NCI-H146 (cell line): ENCODE measurements at places on chromosomes 7 and 10.
A peak's percentile ranks its signal among the peaks of the same experiment; 100 is the strongest.

- no peak for DNase-seq
Observed at GRCh38 chr10:37488792-37489657, 363.6 kb downstream of the ANKRD30A start.

DNA sequence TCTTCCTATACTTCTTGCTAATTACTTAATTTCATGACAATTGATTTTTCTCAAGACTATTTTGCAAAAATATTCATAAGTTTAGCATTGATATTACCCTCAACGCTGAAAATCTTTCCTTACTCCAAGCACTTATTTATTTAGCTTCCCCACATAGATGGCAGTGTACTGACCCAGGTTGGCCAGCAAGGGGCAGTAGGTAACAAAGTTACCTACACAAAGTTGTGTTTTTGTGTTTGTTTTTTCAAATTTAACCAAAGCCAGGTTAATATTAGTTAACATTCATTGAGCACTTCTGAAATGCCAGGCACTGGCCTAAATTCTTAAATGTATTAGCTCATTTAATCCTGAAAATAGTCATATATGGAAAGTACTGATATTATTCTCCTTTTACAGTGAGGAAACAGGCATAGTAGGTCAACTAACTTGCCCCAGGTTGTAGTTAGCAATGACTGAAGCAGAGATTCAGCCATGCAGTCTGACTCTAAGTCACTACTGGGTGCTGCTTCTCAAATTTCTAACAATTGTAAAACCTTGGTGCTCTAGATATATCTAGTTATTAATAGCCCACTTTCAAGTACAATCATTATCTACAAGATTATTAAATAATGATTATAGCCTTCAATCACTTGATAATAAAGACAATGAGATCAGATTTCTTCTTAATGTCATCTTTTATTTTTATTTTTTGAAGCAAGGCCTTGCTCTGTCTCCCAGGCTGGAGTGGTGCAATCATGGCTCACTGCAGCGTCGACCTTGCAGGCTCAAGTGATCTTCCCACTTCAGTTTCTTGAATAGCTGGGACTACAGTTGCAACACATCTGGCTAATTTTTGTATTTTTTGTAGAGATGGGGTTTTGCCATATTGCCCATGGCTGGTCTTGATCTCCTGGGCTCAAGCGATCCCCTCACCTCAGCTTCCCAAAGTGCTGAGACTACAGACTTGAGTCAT, 5.8 kb upstream of the GGCT start:
- peak; percentile 23 for DNase-seq

DNA sequence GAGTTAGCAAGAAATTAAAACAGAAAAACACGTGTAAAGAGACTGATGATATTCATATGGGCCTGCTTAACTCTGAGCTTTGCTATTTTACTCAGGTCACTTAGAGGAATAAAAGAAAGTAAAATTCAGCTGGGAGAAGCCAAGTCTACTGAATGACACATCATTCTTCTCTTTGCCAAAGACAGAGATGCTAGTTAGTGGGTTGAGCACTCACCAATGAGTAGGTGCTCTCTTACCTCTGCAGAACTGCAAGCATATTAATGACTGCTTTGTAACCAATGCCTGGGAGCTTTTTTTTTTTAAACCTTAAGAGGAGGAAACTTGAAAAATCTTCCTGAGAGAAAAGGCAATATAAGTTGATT, 44.8 kb upstream of the BAMBI start:
- DNase-seq, result no peak

DNA sequence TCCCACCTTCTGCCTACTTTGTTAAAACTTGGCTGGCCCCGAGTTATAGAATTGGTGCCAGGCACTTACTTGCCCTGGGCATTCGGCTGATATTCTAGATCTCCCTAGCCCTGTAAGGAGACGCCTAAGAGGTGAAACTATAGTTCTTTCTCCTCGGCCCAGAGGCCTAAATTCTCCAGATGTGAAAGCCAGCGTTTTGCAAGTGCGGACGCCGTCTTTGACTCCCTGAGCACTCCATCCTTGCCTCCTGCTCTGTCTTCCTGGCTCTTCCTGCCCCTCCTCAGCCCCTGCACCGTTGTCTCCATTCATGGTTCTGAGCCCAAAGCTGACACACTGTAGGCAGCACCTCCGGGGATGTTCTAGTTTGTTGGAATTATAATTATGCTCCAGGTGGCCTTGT, 11.2 kb downstream of the SMKR1 start:
- no peak for DNase-seq

DNA sequence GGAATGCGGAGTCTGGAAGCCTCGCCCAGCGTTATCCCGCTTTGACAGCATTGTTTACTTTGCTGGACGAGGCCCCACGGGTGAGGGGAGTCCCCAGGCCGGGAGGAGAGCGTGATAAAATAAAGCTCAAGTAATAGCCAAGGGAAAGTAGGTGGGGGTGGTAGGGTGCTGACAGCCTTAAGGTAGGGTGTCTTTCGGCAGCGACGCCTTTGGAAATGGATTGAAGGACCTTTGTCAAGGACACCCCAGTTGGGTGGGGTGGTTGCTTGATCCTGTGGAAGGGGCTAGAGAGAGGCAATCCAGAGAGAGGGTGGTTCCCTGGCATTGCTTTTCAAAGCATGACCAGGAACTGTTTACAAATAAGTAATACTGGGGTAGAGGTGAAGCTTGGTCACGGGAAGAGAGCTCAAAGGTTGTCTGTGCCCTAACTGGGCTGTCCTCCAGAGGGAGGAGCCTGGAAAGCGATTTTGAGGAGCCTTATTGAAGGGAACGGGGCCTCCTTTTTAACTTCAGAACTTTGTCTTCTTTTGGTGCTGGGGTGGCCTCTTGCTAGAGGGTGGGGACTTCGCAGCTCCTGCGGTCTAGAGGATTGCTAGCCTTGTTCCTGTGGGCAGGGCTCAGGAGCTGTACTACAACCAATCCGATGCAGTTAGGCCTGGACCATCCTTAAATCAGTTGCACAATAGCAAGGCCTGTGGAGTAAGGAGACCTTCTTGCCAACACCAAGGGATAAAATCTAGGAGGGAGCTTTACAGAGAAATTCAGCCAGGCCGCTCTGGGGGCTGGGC, 1.3 kb downstream of the EIF4EBP2 start:
- DNase-seq, result peak; percentile 40

- no peak for DNase-seq
Observed at GRCh38 chr10:54444170-54444569, 356.9 kb downstream of the PCDH15 start.

- DNase-seq, result no peak
Observed at GRCh38 chr10:54665095-54665494, 135.9 kb downstream of the PCDH15 start.

DNA sequence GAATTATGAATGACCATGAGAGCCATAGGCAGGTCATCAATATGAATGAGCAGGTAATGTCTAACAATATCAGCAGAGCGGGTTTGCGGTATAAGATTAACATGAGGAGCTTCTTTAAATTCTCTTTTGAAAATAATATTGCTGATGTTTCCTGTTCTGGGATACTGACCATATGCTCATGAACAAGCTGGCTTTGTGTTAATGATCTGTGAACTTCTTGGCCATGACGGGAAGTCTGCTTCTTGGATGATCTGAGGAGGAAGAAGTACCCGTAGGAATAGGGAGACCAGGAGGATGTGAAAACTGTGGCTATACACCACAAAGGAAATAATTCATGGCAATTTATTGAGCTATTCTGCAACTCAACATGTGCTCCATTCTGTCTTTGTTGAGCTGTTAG, 38.6 kb downstream of the ITGA8 start:
- DNase-seq, result no peak

GRCh38 chr7:110677405-110677804, 413.5 kb upstream of the LRRN3 start:
- DNase-seq, result no peak

DNA sequence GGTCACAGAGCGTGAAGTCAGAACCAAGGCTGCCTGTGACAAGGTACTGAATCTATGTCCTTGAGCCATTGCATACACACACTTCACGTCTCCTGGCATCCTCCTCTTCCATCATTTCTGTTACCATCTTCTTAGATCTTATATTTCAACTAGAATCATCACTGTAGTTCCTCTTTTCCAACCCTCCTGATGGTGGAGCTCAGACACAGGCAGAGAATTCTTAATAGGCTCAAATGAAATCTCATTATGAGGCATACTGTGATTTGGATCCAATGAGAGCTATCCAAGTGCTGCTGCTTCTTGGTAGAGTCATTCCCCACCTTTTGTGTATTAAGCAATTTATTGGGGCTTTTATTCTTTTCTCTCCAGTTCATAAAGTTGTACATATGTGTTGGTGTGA, 113.2 kb downstream of the CALCR start:
- peak; percentile 16 for DNase-seq

GRCh38 chr10:68329506-68329861, 2.4 kb upstream of the HNRNPH3 start:
- DNase-seq, result no peak

DNA sequence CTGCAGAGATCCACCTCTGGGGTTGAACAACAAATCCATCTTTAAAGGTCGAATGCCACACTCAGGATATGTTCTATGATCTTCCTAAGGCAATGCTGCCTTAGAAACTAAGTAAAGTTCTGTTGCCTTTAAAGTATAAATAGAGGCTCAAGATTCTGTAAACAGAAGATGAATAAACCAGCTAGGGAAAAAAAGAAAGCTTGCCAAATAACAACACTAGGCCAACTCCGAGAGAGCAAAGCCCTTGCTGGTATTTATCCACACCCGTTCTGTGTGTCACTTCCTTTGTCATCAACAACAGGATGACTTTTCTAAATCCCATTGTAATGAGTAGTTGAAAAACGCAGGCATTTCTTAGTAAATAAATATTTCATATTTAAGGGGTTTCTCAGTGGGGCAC, 330.0 kb upstream of the GLI3 start:
- no peak for DNase-seq

GRCh38 chr7:38217672-38218071, 39.6 kb downstream of the STARD3NL start:
- no peak for DNase-seq

GRCh38 chr10:50388181-50388580, 136.9 kb upstream of the ASAH2 start:
- no peak for DNase-seq

GRCh38 chr7:33936503-33936902, 31.2 kb downstream of the BMPER start:
- no peak for DNase-seq

DNA sequence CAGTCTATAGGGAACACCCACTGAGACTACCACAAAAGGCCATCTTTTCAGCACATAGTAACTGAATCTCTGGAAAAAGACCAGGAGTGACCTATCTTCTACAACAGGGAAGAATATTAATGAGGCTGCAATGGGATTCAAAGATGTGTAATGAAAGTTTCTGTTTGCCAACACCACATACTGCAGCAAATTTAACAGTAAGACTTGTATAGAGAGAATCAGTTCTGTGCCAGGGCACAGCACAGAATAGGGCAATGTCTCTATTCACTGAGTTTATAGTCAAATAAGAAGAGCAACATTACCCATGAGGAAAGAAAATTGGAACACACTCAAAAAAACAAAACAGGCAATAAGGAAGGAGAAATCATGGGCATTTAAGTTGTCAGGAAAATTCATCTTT, 91.4 kb upstream of the PTN start:
- peak; percentile 35 for DNase-seq
